ENCODE measurements at places on chromosomes 5 and 9.

- DNase-seq: no peak
Measured at GRCh38 chr5:23466401-23466912, 41.0 kb upstream of the PRDM9 start.

DNA sequence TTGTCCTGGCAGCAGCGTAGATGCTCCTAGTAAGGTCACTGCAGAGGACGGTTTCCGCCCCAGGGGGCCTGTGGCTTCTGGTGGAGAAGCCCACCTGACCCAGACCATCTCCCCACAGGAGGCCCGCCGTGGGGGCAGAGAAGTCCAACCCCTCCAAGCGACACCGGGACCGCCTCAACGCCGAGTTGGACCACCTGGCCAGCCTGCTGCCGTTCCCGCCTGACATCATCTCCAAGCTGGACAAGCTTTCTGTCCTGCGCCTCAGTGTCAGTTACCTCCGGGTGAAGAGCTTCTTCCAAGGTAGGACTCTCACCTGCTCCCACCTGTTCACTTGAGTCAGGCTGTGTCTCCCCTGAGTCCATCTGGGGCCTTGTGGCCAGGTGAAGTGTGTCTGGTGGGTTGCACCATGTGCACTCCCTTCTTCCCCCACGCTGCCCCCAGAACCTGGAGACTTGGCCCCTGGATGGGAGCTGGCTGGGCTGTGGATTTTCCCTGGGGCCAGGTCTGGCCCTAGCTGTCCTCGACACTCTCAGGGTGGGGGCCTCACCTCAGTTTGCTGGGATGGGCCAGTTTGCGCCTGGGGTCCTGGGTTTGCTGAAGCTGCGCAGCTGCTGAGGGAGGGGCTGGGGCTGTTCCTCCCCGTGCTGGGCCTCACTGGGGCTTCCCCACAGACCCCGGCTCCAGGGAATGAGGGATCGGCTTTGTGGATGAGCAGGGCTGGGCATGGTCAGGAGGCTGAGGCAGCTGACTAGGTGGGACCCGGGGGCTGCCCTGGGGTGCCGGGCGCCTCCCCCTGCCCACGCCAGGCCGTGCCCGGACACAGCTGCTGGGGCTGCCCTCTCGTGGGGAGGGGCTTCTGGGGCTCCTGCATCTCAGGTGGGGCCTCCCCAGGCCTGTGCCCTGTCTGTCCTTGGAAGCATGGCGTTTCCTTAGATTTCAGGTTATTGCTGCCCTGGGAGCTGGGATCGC is 32.4 kb downstream of the AHRR start:
- no peak for DNase-seq

DNA sequence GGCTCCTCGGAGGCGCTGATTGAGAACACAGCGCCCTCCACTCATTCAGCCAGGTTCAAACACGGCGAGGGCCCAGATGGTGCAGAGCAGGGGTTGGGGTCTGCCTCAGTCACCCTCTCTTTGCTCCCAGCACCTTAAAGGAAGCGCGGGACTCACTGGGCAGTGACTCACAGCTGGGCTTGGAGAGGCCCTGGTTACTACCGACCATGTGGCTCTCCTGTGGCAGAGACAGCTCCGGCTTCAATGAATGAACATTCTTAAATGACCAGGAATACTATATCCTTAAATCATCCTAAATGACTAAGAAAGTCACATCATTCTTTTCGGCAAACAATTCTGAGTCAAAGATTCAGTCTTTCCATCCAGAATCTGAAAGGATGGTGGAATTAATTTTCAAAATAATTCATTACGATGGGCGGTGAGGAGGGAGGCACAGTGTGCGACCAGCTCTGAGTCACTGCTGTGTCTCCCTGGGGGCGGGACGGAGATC is 1.6 kb upstream of the INPP5E start:
- DNase-seq: no peak

DNA sequence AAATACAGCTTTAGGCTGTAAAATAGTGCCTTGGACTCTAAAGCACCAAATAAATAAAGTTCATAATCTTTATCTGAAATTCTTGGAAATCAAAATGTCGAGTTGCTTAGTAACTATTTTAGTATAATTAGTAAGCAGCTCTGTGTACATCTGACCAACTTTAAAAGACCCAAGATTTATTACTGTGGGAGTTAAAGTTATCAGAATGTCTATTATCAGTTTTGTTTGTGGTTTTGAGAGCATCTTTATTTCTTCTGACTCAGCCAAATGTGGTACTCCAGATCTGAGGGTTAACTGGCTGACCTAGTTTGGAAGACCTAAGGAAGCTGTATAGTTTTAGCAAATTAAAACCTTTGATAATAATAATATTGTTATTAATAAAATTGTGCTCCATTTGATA is 81.2 kb downstream of the PRLR start:
- no peak for DNase-seq

DNA sequence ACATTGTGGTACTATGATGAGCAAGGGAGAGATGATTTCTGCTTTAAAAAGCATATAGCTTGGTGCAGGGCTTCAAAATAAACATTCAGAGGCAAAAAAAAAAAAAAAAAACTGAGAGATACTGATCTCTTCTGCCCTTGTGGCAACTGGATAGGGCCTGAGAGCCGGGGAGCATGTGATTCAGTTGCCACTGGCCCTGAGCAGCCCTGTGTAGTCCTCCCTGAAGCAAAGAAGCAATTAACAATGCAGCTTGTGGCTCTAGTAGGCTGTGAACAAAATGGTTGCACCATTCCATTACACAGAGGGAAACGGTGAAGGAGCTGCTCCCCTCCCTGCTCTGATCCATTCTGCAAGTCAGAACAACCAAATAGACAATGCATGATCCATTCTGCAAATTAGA is 347.5 kb upstream of the DAB2 start:
- DNase-seq: no peak

DNA sequence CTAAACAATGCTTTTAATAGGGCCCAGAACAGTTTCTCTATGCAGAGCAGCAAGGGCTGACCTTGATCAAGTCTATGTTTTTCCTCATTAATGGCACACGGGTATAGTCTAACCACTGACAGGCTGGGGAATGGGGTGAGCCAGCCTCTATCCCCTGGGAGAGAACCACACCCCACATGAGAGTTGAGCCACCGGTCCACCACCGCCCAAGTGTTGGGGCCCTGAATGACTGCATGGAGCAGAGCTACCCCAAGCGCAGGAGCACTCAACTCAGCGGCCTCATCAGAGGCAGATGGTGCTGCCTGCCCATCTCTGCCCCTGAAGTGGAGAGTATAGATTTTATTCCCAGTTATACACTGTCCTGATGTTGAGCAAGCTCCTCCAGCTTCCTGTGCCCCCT is 247.9 kb upstream of the IRX1 start:
- no peak for DNase-seq

GRCh38 chr9:137278721-137279711 is 1.5 kb downstream of the TOR4A start:
- no peak for DNase-seq

- no peak for DNase-seq
Measured at GRCh38 chr5:78974011-78974410, 11.1 kb downstream of the ARSB start.

DNA sequence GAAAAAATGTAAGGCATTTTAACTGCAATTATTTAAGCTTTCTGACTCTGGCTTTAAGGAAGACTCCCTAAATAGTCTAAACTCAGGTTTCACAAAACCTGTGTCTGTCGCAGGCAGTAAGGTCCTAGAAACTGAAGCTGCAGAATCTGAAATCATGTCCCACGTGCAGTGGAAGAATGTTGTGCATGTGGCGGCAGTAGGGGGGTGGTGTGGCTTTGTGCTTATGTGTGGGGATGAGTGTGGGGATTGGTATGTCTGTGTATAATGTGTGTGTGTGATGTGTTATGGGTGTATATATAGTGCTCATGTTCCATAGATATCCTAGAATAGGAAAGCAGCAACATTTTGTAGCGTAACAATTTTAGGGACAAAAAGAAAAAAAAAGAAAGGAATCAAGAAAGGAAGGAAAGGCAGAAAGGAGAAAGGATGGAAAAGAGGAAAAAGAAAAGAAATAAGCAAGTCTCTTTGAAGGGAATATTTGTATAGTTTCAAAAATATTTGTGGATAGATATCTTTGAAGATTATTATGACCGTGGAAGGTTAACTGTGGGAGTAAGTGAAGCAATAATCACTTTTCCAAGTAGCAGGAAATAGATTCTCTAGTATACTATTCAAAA is 6.6 kb downstream of the ANKDD1B start:
- no peak for DNase-seq

GRCh38 chr5:30401479-30402058 is 791.9 kb upstream of the CDH6 start:
- no peak for DNase-seq

DNA sequence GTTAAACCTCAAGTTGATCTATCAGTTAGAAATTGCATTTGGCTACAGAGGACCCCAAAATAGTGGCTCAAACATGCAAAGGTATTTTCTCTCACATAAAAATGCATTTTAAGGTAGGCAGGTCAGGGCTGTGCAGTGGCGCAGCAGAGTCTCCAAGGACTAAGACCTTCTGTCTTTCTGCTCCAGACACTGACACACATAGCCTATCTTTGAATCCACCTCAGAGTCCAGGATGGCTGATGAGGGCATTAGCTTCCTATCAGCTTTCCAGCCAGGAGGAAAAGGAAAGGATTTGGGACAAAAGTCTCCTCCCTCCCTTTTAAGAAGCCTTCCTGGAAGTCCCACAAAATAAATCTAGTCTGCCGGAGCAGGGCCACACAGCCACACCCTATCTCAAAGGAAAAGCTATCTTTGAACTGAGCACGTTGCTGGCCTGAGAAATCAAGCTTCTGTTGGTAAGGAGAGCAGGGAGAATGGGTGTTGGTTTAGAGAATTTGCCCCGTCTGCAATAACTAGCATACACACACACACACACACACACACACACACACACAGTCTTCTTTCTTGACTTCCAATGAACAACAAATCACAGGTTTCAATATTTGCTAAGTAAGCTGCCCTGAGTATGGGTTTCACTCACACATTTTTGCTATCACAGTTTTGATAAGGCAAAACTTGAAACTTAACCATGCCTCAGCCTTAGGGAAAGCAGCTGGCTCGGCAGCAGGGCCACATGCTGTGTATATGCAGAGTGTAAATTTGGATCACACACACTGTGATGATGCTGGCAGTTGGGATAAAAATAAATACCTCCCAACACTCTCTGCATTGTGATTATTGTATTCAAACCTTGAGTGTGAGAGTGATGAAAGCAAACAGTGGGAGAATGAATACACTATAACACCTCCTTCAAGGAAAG is 116.6 kb upstream of the MAP3K1 start:
- DNase-seq: no peak

Measured in NCI-H1436 (cell line).